ENCODE measurements at places on chromosomes 4 and X.

GRCh38 chr4:6961496-6962210, 52.0 kb downstream of the TBC1D14 start:
- no peak for DNase-seq

- no peak for DNase-seq
These were observed 25.2 kb downstream of the TIGD2 start for GRCh38 chr4:89136525-89136924.

DNA sequence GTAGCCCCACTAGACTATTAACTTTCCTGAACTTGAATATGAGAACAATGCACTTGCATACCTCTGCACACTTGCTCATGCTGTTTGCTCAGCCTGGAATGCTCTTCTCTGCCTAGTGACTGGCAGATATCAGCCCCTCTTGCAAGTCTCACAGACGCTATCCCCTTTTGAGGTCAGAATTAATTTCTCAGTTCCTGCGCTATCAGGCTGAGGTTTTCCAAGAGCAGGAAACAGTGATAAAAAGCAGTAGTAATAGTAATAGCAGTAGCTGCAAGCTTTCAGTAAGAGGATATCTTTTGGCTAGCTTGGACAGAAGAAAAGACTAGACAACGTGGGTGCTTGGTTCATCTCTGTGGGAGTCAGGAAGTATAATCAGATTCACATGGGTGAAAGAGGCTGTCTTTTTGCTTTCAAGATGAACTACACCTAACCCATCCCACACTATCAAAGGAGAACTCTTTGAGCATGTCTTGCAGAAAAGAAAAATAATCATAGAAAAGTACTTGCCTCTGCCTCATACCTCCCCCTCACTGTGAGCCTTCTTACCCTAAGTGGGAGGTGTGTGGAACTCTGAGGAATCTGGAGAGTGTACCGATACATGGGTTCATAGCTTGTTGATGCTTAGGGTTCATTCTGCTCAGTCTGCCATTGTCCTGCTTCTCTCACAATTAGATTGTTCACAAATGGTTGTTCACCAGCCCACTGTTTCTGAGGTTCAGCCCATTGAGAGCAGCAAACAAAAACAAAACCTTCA, 11.3 kb upstream of the DRP2 start:
- DNase-seq: no peak

DNA sequence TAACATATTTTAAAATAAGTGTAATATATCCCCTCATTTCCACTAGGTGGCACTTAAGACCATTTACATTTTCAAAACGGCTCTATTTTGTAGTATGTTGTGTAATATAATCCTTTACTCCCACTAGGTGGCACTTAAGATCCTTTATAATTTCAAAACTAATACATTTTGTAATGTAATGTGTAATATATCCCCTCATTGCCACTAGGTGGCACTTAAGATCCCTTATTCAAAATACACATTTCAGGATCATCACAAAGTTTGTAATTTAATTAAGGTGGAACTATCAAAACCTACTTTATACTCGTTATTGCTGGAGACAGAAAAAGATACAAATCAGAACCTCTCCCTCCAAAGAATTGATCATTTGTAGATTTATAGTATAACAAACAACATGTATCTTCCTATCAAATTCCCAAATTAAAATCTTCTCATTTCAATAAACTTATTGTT, 132.5 kb downstream of the ARHGAP6 start:
- DNase-seq: no peak

DNA sequence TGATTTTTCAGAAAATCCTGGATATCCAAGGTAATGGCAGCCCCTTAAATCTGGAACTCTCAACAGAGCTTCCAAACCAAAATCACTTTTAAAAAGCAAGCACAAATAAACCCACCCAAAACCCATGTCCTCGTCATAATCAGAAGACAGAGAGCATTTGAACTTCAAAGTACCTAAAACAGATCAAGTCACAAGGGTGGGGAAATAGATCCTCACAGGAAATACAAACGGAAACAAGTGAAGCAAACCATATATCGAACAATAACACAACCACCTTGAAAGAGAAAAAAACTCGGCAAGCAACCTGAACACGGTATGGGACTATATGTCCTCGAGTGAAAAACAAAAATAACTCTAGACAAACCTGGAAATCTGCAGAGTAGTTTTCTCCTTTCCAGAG, 15.9 kb upstream of the CCNQ start:
- DNase-seq: no peak

- no peak for DNase-seq
These were observed 281.4 kb downstream of the ZIC3 start for GRCh38 chrX:137847376-137847775.

DNA sequence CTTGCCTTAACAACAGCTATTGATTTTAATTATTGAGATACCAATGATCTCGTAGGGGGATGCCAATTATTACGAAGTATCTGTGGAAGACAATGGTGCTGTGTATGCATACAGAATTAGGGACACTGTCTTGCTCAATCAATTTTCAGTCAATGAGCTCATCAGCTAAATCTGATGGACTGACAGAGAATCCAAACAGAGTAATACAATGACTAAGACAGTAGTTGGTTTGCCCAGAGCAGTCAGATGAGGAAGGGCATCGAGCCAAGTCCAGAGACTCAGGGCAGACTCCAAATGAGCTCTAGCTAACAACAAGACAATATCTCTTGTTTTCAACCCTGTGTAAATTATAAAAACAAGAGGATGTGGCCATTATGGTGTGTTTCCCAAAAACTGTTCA, 14.7 kb upstream of the GSX2 start:
- no peak for DNase-seq

DNA sequence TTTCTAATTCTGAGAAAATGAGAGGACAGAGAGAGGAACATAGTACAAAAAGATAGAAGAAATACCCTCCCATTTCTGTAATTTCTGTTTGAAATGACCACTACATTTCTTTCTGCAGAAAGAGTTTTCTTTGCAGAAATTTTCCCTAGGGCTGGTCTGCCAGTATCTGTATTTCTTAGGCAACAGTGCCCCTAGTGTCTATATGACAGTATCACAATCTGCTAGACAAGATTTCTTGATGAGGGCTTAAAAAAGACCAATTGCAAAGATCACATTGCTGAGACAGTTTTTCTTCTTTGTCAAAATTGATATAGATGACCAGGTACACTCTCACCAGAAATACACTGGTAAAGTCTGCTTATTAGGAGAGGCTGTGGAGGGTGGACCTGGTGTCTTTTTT, 81.0 kb upstream of the ZDHHC15 start:
- no peak for DNase-seq

DNA sequence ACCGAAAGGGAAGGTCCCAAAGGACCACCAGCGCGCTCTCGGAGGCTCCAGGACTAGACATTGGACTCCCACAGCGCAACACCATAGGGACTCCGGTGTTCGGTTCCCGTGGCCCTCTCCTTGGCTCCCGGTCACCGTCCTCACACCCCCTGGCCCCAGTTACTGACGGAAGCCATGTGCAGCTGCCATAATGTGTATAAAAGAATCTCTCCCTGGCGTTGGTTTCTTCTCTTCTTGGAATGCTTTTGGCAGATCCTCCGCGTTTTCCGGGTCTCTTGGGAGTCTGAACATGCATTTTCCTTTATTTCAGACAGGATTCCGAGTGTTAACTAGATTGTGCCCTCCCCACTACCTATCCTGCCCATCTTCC, 69.8 kb downstream of the FBXO8 start:
- DNase-seq: no peak

GRCh38 chrX:138914767-138915166, 203.2 kb upstream of the FGF13 start:
- no peak for DNase-seq

GRCh38 chr4:5399790-5400421, 308.5 kb downstream of the EVC2 start:
- no peak for DNase-seq

DNA sequence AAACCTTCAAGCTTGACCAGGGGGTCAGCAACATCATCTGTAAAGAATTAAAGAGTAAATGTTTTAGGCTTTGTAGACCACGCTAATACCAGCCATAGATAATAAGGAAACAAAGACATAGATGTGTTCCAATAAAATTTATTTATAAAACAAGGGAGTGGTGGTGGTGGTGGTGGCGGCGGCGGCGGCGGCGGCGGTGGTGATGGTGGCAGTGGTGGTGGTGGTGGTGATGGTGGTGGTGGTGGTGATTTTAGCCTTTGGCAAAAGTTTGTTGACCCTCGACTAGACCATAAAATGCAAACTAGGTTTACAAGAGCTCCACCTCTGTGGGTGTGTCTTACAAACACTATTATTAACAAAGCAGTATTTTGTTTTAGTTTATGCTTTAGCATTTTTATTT, 222.3 kb upstream of the SPOCK3 start:
- no peak for DNase-seq
